Left kidney (tissue), 8 donors: ENCODE measurements at places on chromosomes 2 and 18. TPM values are rescaled to one million over a fixed set of nuclear protein-coding genes. Genes with fewer than 3 reads are reported as not detected.

The RAB17 gene
- polyA plus RNA-seq: 13.2 TPM

DNA sequence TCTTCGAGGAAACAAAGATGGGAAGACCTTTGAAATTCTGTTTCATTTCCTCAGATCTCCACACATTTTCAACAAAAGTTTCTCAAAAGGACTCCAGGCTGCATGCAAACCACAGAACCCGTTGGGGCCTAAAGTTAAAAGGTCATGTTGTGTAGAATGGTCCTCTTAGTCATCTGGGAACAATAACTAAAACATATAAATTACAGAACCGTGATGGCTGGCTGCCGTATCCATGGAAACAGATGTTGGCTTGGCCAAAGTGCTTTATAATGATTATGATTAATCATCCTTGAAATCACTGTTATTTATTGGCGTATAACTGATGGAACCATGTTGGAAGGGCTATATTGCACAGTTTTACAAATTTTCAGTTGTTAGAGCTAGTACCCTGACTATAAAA is 182.8 kb upstream of the CRIM1 start:
- no peak for DNase-seq

GRCh38 chr18:8260827-8261226 is 348.4 kb upstream of the RAB12 start:
- DNase-seq: no peak

GRCh38 chr2:74597410-74597809 is 42.9 kb downstream of the DOK1 start:
- DNase-seq: no peak

DNA sequence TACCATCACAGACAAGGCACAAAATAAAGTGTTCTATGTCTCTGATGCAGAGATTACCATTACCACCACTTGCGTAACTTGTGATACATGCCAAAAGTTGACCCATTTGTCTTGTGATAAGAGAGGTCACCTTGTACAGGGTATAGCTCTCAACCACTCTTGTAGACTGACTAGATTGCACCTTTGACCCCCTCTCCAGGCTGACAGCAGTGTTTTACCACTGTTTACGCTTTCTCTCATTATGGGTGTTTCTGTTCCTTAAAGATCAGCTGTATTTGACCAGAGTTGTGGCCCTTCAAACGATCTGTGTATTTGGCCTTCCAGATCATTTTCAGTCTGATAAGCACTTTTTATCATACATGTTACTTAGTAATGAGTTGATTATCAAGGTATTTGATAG is 215.7 kb upstream of the HNMT start:
- no peak for DNase-seq

The TTC39C gene
- 10.9 TPM for polyA plus RNA-seq

DNA sequence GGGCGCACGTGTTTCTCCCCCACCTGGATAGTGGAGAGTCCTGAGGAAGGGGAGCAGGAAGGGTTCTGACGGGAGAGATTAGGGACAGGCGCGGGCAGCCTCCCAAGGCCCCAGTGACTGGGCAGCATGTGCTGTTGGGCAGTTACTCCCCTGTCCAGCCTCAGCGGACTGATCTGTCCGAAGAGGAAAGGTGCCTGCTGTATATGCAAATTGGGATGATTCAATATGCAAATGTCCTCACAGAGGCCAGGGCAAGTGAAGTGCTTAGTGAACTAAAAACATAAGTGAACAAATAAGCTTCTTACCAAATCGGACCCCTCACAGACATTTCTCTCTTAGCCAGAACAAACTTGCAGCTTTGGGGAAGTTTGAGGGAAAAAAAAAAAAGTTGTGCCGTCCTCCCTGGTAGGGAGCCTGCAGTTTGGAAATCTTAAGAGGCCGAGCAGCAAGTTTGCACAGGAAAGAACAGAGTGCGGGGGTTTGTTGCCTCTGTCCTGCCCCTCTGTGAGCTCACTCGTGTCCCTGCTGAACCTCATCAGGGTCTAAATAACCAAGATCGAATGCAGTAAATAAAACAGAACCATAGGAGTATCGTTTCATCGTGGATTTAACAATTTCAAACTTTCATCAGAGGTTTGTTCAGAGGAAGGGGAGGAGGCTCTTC is 141.4 kb downstream of the KCTD1 start:
- DNase-seq: no peak

- no peak for DNase-seq
Observed at GRCh38 chr18:70578480-70578879, 289.6 kb downstream of the SOCS6 start.

The C2orf78 gene
- polyA plus RNA-seq: not detected

DNA sequence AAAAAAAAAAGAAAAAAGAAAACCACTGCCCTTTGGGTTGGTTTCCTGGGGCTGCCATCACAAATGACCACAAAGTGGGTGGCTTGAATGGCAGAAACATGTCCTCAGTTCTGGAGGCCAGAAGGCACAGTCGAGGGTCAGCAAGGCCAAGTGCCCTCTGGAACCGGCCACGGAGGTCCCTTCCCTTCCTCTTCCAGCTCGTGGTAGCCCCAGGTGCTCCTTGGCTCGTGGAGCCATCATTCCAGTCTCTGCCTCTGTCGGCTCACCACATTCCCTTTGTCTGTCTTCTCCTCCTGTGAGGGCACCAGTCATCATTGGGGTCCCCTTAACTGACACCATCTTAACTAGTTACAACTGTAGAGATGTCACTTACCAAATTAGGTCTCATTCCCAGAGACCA is 8.5 kb upstream of the NFATC1 start:
- no peak for DNase-seq

The TSN gene
- polyA plus RNA-seq: 108 TPM

The CHRNA1 gene
- polyA plus RNA-seq: 3.7 TPM
